ENCODE measurements at places on chromosomes 3 and 15.
A peak's percentile ranks its signal among the peaks of the same experiment; 100 is the strongest.

GRCh38 chr3:55569033-55569599 is 82.0 kb upstream of the WNT5A start:
- no peak for DNase-seq

GRCh38 chr3:116037954-116038911 is 407.1 kb downstream of the LSAMP start:
- DNase-seq: no peak

- DNase-seq: no peak
These were observed 32.2 kb upstream of the ADAMTS17 start for GRCh38 chr15:100373942-100374341.

GRCh38 chr3:137194301-137194700 is 236.5 kb downstream of the IL20RB start:
- no peak for DNase-seq

DNA sequence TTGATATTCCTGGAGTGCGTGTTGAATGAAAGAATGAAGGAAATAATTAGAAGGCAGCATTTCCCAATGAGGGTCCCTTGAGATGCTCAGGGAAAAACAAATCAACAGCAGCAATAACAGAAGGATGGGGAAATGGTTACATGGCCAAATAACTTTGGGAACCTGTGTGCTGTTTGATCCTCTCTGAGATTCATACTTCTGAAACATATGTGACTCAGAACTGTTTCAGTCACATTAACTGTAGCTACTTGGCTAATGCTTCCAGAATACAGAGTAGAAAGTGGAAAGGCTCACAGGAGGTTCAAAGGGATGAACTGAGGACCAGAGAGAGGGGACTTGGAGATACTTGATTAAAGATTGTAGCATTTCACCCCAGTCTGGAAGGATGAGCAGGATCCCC is 258.2 kb downstream of the SLCO3A1 start:
- DNase-seq: no peak

GRCh38 chr3:35648347-35648746 is 9.0 kb downstream of the ARPP21 start:
- DNase-seq: no peak

- DNase-seq: no peak
These were observed 175.4 kb downstream of the MBNL1 start for GRCh38 chr3:152444029-152444641.

- DNase-seq: no peak
These were observed 317.8 kb downstream of the LPP start for GRCh38 chr3:188471723-188472122.

DNA sequence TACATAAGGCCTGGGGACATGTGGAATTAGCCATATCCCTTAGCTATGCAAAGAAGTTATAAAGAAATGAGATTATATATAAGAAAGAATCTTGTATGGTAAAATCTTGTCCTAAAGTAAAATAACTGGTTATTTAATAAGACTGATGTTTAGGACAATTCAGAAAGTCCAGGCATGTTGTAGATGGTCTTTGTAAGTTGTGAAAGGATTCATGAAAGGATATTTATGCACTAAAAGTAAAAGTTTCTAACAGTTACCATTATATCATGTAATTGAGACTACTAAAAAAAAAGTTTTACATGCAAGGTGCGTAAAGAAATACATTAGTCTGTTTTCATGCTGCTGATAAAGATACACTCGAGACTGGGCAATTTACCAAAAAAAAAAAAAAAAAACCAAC is 146.3 kb downstream of the FMN1 start:
- DNase-seq: no peak

GRCh38 chr3:30418443-30418842 is 188.0 kb upstream of the TGFBR2 start:
- DNase-seq: no peak

DNA sequence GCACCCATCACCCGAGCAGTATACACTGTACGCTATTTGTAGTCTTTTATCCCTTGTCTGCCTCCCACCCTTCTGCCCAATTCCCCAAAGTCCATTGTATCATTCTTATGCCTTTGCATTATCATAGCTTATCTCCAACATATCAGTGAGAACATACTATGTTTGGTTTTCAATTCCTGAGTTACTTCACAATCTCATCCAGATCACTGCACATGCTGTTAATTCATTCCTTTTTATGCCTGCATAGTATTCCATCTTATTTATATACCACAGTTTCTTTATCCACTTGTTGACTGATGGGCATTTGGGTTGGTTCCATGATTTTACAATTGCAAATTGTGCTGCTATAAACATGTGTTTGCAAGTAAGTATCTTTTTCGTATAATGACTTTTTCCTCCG is 564.7 kb upstream of the NECTIN3 start:
- no peak for DNase-seq

- DNase-seq: no peak
These were observed 55.3 kb downstream of the CCK start for GRCh38 chr3:42210726-42211125.

GRCh38 chr3:11643605-11644087 is at the start of gene VGLL4:
Gene VGLL4 (minus strand): TSS chr3:11643915. CDS start chr3:11643518, 397 bp downstream.
- peak; percentile 39 for DNase-seq

- DNase-seq: no peak
These were observed 35.2 kb downstream of the TSC22D2 start for GRCh38 chr3:150443331-150443741.

- no peak for DNase-seq
These were observed 128.5 kb downstream of the RBMS3 start for GRCh38 chr3:29409409-29409808.

DNA sequence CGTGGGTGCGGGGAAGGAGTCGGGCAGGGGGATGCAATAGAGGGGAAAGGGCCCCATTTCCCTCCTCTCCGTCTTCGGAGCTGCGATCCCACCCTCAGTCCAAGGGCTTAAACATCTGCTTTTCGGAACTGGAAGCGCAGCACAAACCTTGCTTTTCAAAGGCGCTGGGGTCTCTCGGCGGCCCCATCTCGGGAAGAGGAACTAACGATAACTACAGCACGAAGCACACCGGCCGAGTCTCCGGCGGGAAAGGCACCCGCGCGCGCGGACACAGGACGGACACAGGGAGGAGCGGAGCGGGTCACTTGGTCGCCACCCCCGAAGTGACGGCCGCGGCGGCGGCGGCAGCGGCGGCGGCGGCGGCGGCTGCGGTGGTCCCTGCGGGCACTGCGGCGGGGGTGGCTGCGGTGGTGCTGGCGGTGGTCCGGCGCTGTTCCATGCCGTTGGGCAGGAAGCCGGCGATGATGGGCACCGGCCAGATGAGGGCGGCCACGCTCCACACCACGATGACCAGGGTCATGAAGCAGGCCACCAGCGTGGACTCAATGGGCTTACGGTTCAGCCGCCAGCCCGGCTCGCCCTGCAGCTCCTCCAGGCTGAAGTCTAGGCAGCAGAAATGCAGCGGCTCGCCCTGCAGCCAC is 1.1 kb downstream of the TMEM158 start:
- no peak for DNase-seq

DNA sequence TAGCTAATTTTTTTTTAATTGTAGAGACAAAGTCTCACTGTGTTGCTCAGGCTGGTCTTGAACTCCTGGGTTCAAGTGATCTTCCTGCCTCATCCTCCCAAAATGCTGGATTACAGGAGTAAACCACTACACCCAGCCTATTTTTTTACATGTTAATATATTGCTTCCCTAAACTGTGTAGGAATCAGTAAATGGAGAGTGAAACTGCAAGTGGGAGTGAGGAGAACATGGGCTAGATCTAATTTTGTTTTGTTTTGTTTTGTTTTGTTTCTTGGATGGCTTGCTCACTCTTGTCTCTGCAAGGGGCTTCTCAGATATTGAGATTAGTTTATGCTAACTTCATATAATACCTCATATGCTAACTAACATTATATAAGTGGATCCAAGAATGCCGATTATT is 31.5 kb downstream of the PARP15 start:
- no peak for DNase-seq

DNA sequence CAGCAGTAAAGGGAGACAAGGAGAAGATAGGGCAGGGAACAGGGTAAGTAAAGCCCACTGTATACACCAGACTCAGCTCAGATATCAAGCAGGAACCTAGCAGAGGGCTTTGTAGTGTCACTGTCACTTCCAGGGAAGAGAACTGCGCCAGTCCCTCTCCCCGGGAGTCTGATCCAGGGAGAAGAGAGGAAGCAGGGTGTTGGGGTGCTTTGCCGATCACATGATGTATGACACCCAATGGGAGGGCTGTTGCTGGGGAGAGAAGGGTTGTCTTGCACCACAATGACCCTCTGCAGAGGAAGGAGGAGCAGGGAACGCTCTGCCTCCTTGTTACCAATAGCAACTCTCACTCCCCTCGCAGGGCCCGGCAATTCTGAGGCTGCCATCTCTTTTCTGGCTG is 147.2 kb upstream of the SLC2A2 start:
- no peak for DNase-seq

DNA sequence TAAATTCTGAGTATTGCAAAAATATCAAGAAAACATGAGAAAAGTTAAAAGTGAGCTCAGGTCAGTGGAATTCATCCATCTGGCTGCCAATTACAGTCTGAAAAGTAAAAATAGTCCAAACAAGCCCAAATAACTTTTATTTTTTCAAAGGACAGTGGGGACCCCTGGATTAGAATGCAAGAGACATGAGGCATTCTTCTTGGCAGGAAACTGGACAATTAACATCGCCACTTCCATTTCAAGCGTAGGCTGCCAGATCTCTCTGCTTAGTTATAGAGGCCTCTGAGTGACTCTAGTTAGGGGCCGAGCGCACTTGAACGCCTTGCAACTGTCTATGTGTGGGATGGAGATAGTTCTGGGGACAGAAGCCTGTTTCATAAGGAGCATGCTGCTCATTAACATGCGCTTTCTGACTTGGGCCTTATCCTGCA is 189.1 kb downstream of the GHSR start:
- no peak for DNase-seq

- DNase-seq: no peak
These were observed 128.7 kb downstream of the FNDC3B start for GRCh38 chr3:172167892-172168648.

DNA sequence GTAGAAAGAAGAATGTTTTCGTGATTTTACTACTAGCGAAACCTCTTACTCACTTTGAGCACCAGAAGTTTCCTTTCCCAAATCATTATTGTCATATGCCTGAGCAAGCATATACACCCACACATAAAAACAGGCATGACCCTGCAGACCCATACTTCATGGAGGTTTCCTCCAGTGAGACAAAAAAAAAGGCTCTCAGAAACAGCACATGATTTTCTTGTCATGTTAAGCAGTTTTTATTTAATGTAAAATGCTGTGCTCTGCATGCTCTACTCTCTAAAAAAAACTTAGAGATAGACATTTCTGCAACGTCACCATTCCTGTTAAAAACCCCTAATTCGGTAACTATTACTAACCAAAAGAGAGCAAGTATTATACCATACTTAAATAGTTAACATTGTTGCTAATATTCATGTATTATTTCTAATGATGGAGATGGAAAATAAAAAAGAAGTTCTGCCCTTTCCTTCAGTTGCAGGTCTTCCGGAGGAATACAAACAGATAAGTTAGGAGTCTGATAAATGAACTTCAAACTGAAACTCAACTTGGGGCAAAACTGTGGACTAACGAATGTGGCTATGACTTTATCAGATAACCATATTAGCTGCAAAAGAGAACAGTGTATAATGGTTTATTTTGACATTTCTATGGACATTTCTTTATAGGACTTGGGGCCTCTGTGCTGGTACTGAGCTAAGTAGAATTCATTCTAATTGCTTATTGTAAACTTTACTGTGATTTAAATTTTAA is 15.9 kb downstream of the CD200R1 start:
- DNase-seq: no peak

GRCh38 chr15:47599806-47600205 is 117.5 kb upstream of the SEMA6D start:
- no peak for DNase-seq

GRCh38 chr3:188108703-188109412 is 45.1 kb upstream of the LPP start:
- no peak for DNase-seq

DNA sequence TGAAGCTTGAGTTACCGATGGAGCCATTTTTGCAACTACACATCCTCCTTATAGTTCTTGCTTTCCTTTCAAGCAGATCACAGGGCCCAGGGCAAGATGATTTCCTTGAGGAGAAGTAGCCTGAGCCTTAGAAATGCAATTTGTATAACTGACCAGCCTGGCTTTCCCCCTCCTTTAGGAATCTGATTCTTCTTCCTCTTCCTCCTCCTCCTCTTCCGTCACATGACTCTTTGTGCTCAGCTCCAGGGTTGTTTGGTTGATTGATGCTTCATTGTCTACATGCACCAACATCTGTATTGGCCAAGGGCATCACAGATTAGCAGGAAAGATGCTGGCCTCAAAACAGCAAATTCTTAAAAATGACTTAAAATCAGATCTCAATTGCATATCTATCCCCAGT is 3.3 kb downstream of the SNAPC5 start:
- DNase-seq: no peak

DNA sequence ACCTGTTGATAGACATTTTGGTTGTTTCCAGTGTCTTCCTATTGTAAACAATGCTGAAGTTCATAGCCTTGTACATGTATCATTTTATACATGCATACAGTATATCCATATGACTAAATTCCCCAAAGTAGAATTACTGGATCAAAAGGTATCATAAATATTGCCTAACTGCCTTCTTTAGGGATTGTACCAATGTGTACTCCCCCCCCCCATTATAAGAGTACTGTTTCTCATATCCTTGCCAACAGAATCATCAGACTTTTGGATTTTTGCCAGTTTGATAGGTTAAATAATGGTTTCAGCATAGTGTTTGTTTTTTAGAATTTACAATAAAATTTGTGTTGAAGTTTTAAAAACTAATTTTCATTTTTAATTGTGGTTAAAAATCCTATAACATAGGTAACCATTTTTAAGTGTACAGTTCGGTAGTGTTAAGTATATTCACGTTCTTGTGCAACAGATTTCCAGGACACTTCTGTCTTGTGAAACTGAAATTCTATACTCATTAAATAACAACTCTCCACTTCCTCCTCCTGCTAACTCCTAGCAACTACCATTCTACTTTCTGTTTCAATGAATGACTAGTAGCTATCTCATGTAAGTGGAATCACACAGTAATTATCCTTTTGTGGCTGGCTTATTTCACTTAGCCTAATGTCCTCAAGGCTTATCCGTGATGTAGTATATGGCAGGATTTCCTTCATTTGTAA is 30.8 kb upstream of the MAP3K13 start:
- no peak for DNase-seq

- no peak for DNase-seq
These were observed 448.7 kb downstream of the TAFA4 start for GRCh38 chr3:68483601-68484000.

DNA sequence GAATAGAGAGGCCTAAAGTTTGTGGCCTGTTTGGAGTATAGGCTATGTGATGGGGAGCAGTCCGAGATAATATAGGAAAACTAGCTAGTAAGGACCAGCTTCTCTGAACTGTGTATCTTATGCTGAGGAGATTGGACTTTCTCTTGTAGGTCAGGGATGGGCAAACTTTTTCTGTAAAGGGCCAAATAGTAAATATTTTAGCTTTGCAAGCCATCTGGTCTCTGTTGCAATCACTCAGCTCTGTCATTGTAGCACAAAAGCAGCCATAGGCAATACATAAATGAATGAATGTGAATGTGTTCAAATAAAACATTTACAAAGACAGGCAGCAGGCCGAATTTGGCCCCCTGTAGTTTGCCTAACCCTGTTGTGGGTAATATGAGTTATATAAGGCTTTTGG is 24.5 kb downstream of the TMOD3 start:
- DNase-seq: no peak

Data from stimulated activated CD4-positive, alpha-beta T cell treated with anti-CD3 and anti-CD28 coated beads, TNF-alpha, amount 100 ng/mL, for 24 hours (primary cell).